ENCODE measurements at places on chromosomes 1 and 21.

DNA sequence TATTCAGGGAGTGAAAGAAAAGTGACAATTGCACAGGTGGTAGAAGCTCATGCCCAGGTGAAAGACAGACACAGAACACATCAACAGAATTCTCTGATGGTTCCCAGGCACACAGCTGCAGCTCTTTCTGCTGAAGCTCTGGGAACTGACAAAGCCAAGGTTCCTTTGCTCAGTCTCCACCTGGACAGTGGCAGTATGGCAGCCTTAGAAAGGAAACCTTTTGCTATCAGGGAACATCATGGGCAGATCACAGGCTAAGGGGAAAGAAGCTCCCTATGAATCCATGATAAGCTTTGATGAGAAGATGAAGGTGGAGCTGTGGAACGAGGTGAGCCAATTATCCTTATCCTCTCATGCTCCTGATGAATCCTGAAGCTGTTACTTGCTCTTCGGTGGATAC, 1.2 kb downstream of the SPRR2B start:
- no peak for DNase-seq

DNA sequence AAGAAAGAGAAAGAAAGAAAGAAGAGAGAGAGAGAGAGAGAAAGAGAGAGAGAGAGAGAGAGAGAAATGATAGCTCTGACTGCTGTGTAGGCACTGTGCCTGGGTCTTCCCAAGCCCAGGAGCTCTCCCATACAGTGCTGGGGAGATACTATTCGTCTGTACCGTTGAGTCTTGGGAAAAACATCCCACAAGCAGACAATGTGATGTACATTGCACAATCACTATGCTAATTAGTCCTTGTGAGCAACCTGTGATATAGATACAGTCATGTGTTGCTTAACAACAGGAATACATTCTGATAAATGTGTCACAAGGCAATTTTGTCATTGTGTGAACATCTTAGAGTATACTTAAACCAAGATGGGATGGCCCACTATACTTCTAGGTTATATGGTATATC, 381.0 kb downstream of the HHAT start:
- DNase-seq, result no peak

DNA sequence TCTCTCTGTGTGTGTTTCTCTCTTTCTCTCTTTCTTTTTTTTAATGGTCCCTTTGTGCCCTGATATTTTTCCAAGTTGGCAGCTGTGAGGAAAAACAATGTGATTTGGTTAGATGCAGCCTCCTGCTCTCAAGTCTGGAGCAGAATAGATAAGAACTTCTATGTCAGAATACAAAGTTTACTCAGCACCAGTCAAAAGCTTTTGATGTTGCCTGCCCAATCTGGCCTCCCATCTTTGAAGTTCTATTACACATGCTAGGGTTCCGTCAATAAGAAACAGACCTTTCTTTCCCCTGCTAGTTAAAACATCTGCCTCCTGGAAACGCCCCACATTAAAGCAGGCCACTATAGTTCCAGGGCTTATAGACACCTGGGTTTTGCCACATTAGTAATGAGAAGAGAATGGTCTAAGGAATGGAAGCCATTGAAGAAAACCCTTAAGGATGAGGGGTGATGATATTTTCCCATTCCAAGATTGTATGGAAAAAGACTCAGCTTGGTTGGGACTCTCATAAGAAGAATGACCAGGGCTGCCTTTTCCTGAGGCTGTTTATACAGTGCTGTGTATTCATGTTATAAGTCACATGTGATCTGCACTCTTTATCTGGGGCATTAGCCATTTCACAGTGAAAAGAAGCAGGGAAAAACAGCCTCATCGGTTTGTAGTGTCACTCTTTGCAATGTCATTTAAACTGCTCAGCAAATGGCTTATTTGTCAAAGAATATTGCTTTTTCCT, 414.7 kb upstream of the PROX1 start:
- DNase-seq, result no peak

GRCh38 chr1:72207059-72207458, 75.3 kb downstream of the NEGR1 start:
- no peak for DNase-seq

DNA sequence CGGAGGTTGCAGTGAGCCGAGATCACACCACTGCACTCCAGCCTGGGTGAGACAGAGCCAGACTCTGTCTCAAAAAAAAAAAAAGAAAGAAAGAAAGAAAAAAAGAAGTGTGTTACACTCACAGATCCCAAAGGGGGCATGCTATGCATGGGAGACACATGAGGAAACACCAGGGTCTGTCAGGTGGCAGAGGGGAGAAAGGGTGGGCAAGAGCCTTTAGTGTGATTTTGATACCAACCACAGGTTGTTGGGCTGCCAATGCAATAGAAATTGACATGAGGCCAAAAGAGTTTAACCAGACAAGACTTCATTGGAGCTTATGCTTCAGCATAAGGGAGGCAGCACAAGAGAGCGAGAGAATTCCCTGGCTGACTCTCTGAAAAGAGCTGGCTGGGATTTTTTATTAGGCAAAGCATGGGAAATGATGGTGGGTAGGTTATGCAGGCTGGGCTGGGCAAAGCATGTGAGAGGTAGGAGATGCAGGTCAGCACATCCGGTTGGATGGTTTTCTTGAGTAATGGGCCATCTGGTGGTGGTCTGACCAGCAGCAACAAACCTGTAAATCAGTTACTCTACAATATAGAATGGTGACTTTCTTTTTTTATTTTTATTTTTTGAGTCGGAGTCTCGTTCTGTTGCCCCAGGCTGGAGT, 11.7 kb upstream of the EXTL1 start:
- no peak for DNase-seq

GRCh38 chr21:25387665-25388064, 219.6 kb downstream of the MRPL39 start:
- no peak for DNase-seq

DNA sequence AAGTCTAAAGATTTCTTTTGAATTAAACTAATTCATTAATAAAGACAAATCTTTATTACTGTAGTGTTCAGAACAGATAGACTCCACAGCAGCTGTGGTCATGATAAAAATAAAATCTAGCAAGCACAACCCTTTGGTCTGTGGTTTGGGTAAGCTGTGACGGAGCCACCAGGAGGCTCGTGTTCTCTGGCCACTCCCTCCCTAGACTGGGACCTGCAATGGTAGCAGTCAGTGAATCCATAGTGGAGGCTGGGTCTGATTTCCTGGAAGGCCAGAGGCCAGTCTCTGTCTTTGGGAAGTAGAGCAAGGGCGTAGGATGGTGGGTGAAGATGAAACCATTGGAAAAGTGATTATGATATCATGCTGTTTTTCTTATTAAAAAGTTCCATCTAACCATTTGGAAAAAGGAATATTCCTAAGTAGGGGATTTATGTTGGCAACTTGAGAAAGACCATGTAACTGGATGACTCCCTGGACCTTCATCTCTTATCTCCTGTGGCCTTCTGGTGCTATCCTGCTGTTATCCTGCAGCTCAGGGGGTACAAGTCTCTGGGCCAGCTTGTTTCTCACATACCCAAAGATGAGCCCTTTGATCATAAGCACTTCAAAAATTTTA, 39.0 kb downstream of the TENT5C start:
- DNase-seq, result no peak

- DNase-seq, result no peak
Observed at GRCh38 chr1:172900376-172900997, 150.3 kb downstream of the TNFSF18 start.

GRCh38 chr1:108141621-108142020, 58.5 kb downstream of the SLC25A24 start:
- no peak for DNase-seq

- DNase-seq, result no peak
Observed at GRCh38 chr1:88802404-88802803, 89.0 kb downstream of the GTF2B start.

DNA sequence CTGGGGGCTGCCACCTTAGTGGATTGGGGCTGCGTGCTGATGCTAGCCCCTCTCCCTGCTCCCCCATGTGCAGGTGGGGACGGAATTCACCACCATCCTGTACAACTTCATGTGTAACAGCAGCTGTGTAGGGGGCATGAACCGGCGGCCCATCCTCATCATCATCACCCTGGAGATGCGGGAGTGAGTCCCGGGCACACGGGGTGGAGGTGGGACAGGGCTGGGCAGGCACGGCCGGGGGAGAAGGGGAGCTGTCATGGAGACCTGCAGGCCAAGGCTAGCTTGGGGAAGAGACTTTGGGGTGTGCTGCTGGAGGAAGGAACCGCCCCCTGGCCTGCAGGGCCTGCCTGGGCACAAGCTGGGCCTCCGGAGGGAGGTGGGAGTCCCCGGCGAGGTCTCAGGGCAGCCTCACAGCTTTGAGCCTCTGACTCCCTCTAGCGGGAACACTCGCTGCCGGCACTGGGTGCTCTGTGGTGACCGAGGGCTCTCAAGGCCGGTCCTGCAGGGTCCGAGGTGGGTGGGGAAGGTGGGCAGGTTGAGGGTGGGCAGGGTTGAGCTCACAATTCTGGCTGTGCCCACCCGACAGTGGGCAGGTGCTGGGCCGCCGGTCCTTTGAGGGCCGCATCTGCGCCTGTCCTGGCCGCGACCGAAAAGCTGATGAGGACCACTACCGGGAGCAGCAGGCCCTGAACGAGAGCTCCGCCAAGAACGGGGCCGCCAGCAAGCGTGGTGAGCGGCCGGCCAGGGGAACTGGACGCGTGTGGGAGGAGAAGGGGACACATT, 25.0 kb upstream of the CCDC27 start:
- no peak for DNase-seq

- DNase-seq, result no peak
Observed at GRCh38 chr1:164772635-164773034, 213.7 kb downstream of the PBX1 start.

DNA sequence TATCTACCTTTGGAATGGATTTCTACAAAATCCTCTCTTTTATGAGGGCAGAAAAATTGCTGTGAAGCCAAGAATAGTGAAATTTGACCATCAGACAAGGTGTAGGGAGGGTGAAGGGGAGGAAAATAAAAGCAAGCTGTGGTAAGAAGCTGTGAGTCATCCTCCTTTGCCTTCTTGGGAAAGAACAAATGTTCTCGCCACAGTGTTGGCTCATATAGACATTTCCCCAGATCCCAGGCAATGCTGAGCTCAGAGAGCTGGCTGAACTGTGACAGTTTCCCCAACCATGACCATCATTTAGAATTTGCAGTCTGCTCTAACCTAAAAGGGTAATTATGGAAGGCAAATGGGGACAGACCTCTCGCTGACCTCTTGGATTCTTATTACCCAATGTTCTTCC, 235.4 kb downstream of the PBX1 start:
- DNase-seq, result no peak

- no peak for DNase-seq
Observed at GRCh38 chr21:42567214-42567555, 53.5 kb downstream of the SLC37A1 start.

GRCh38 chr1:169762699-169763098, 28.8 kb upstream of the SELE start:
- DNase-seq, result no peak

GRCh38 chr21:43832648-43833047, 32.4 kb upstream of the AGPAT3 start:
- DNase-seq, result peak; percentile 17

DNA sequence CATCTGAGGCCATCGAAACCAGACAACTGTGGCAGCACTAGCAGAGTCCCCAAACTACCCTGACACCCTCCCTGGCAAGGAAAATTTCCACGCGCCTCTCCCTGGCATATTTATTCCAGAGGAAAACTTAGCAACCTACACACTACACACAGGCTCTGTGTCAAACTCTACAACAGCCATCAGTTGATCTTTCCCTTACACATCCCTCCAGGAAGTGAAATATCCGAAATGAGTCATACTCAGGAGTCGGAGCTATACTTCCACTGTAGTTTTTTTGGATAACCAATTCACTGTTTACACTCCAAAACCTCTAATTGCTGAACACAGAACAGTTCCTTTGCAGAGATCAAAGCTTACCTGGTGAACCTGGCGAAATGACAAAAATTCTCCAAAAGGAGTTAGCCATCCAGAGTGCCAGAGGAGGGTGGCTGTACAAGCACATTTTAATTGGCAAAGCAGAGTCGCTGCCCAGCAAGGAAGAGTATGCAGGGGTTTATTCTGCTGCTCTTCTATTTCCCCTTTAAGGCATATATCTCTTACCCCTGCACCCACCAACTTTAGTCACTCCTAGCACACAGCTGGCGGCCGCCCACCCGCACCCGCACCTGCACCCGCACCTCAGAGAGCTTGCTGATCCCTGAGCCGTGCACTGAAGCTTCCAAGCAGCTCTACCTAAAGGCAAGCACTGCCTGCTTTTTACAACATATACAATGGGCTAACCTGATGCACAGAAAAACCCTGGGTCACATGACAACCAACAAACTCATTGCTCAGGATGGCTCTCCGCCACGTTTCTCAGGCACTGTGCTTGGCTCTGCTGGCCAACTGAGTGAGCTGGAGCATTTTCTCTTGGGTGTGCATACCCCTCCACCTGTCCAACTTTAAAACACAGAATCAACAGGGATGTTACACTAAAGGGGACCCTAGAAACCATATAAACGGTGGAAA, 54.9 kb downstream of the CAPZB start:
- no peak for DNase-seq

GRCh38 chr1:88609051-88609450, 75.0 kb upstream of the PKN2 start:
- no peak for DNase-seq

- DNase-seq, result no peak
Observed at GRCh38 chr1:78420181-78420580, 70.6 kb upstream of the PTGFR start.

DNA sequence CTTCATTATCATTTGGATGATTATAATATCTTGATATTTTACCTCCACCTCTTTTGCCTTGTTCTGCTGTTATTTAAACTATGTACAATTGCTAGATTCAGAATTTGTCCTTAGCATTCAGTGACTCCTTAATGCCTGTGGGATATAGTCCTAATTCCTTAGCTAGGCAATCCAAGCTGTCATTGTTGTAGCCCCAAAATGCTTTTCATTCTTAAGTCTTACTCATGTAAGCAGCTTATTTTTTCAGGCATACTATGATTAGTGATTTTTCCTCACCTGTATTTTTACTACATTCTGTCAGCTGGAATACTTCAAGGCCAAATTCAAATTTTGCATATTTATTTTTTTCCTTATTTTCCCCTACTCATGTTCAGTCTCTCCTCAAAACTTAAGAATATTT, 13.4 kb downstream of the PKN2 start:
- DNase-seq, result peak; percentile 24
